ENCODE measurements at places on chromosomes 5 and 9. TPM values are rescaled to one million over a fixed set of nuclear protein-coding genes. Genes with fewer than 3 reads are reported as not detected.

SFXN1 gene
- 187 TPM for total RNA-seq

ATP6V0E1 gene
- total RNA-seq = 81.5 TPM

EIF4E1B gene
- not detected for total RNA-seq

DNA sequence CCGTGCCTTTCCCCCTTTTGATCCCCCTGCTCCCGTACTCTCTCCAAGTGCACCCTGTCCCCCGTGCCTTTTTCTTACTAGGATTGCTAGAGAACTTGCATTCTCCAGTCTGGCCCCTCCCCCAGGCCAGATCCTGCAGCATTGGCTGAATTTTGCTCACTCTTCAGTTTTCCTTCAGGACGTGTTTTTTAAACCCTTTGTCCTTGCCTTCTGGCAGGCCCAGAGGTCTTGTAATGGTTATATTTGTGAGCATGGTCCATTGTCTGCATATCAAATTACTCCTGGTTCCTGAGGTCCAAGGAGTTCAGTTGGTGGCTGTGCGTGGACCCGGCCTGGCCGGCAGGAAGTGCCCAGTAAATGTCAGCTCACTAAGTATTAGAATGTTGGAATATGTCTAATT lies 606 bp downstream of the TBC1D13 start:
- no peak for DNase-seq

DNA sequence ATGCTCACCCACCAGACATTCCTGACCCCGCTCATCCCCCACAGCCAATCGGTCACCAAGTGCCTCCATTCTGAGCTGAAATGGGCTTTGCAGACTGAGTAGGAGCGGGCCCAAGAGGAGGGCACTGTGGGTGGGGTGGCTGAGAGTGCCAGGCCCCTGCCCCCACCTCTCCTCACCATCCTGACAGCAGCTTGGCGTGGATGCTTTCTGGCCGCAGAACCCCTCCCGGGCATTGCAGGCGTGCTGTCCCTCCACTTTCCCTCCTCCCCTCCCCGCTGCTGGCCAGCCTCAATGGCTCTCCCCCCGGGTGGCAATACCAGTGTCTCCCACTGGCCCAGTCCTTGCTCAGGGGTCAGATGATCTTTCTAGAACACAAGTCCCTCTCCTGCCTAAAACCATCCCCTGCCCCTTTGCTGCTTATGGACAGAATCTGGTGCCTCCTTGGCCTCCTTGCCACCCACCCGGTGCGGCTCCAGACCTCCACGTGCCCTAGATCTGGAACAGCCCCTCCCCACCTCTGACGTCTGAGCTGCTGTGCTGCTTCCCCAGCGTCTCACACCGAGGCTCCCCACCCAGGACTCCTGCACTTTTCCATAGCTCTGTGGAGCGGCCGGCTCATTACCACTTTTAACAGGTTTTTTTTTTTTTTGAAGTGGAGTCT lies 6.1 kb downstream of the FLT4 start:
- no peak for DNase-seq

GRCh38 chr5:51566953-51567352 lies 183.7 kb downstream of the ISL1 start:
- no peak for DNase-seq
